ENCODE measurements at places on chromosomes 16 and 17.

GRCh38 chr17:82952019-82952418 is 112.2 kb upstream of the ZNF750 start:
- DNase-seq = no peak

DNA sequence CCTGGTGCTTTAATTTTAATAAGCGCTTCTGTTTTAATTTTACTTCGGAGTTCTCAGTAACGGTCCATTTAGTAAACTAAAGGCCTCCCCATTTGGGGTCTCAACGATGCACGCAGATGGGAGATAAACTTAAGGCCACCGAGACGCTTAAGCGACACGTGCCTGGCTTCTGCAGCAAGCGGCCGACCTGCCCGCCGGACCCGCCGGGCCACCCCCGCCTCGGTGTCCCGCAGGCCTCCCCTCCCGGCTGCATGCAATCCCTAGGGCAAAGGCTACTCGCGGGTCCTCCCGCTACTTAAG is 592 bp downstream of the GCSH start:
- DNase-seq = no peak

DNA sequence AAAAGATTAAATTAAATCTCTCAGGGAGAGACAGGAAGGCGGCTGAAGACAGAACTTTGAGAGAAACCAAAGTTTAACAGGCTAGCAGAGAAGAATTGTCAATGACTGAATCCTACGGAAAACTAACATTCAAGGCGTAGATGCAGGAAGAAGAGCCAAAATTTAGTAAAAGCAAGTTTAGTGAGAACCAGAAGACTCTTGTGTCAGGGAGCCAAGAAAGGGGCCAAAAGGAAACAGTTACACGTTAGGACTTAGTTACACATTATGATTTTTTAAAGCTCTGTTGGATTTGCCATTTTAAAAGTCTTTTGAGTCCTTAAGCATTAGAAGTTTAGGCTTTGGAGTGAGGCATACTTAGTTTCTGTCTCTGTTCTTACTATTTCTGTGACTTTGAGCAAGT is 164.6 kb downstream of the CHD9 start:
- peak; percentile 23 for DNase-seq

- DNase-seq = no peak
These were observed 2.7 kb downstream of the NOD2 start for GRCh38 chr16:50696126-50696525.

GRCh38 chr16:83968306-83968851 is 335 bp downstream of the NECAB2 start:
- DNase-seq = no peak

DNA sequence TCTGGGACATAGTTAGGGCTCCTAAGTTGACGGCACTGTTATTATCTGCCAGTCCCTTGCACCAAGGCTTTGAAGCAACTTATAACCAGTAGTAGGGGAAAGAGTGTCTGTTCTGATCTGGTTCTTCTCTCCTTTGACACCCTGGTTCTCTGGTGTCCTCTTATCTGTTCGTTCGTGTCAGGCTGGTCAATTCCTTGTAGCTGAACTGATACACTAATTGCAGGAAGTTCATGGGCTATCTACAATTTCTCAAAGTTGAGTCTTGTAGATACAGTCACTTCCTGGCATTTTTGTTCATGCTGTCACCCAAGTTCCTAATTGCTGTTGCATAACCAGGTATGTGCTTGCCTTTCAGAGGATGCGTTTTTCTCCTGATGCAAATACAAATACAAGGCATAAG is 17.3 kb upstream of the MYO1D start:
- no peak for DNase-seq

DNA sequence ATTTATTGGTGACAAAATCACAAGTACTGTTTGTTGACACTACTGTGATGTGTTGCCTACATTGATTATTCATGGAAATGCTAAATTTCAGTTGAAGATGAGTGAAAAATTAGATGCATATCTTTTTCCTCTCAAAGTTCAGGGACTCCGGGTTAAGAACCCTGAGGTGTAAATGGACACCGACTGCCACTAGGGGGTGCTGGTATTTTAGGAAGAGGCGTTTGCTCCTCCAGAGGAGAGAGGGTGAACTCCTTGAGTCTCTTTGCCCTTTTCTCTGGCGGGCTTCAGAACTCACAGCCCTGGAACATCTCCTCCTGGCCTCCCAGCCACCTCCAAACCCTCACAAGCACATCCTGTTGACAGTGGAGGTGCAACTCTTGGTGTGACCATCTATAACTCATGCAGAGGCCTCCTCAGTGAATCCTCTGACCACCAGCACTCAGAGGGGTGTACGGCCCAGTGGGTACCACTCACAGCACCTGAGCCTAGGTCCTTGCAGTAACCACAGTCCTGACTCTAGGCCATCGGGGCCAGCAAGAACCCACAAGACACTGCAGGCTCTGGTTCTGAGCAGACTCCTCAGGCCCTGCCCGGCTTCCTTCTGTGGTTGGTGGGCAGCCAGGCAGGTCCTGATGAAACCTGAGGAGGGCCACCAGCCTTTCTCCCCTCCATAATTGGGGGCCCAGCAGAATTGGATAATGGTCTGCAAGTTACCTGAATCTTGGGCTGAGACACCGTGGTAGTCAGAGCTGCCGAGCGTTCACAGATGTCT is 26.2 kb upstream of the PIK3R5 start:
- DNase-seq = no peak

- no peak for DNase-seq
These were observed 2.9 kb downstream of the ARHGEF15 start for GRCh38 chr17:8312726-8313600.

GRCh38 chr17:29504711-29505110 is 62.1 kb downstream of the ABHD15 start:
- no peak for DNase-seq

- no peak for DNase-seq
These were observed 79.6 kb upstream of the ATP2A3 start for GRCh38 chr17:4043862-4044261.

DNA sequence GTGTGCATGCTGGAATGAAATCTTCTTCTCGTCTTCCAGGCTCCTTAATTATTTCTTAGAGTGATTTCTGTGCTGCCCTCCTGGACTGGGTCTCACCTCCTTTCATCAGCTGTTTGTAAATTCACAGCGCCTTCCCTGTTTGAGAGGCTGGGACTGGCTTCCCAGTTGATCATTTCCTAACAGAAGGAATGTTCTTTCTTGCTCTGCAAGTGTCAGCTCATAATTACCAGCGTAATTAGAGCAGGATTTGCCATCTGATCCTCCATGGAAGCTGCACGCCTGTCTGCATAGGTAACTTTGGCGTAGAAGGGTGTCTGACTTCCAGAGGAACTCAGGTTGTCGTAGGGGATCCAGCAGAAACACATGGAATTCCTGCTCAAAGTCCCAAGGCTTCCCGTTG is 375.0 kb upstream of the EEF2KMT start:
- DNase-seq = no peak

DNA sequence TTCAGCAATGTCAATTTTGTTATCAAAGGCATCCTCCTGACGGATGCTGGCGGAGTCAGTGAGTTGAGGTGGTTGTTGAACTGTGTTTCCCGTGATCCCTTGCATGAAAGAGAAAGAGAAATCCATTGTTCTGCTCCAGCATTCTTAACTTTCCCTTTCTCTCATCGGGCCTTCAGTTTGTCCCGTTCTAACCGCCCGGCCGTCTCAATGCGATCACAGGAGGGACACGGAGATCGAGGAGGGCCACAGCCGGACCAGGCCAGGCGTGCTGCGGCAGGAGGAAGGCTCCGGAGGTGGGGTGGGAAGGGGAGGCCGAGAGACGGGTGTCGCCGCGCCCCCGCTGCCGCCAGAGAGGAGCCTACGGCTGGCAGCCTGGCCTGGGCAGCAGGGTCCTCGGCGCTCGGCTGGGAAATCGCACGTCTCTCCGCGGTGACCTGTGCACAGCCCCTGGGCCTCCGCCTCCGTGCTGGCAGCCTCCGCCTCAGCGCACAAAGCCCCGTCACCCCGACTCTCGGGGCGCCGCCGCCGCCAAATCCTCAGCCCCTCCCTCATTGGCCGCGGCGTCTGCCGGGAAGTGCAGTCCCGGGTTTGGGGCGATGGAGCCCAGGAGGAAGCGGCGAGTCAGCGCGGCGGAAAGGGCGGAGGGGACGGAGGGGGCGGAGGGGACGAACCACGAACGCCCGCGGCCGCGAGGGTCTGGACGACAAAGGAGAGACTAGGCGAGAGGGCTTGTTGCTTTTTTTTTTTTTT is 38.1 kb downstream of the SOST start:
- no peak for DNase-seq

GRCh38 chr16:87800497-87800896 is 34.7 kb upstream of the KLHDC4 start:
- no peak for DNase-seq

DNA sequence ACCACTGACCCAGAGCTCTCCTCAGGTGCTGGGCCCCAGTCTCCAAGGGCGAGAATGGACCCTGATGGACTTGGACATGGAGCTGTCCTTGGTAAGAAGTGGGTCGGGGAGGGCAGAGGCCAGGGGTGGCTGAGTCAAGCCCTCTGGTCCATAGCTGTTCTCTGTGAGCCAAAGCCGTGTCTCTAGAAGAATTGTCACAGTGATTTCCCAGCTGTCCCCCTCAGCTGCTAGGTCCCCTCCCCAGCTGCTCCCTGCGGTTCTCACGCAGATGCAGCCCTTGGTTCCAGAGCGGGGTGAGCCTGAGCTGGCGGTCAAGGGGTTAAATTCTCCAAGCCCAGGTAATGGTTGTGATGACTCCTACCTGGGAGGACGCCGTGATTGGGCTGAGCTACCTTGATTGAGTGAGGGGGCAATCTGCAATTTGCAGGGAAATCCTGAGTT is 1.3 kb upstream of the NOL3 start:
- no peak for DNase-seq

DNA sequence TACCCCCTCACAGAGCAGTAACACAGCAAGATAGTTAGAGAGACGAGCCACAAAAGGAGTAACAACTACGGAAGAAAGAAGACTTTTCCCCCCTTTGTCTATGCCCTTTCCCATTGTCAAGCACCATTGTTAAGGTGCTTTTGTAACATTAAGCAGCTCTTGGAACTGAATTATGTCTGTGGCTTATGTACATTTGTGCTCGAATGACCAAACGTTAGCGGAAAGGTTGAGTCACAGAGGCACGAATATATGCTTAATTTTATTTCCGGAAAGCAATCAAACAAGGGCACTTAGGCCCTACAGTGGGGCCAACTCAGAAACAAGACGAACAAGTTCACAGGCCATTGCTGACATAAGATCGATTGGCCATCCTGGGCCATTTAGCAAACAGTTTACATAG is 109.5 kb downstream of the ANKFN1 start:
- no peak for DNase-seq

GRCh38 chr17:62757500-62757951 is 50.6 kb downstream of the MARCHF10 start:
- DNase-seq = no peak

GRCh38 chr17:69402052-69402451 is 12.4 kb upstream of the MAP2K6 start:
- DNase-seq = no peak

DNA sequence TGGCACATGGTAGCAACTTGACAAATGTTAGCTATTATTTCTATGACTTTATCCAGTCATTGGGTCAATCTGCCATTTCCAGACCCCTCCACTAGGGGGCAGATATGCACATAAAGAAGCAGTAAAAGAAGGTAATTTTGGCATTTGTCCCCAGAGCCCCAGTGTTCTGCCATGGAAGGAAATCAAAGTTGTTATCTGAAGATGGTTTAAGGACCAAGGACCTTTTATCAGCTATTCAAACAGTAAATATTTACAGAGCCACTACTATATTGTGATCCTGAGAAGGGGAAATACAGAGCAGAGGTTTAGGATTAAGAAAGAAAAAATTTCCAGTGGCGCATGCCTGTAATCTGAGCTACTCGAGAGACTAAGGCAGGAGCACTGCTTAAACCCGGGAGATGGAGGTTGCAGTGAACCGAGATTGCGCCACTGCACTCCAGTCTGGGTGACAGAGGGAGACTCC is 20.0 kb downstream of the TRAF4 start:
- peak; percentile 57 for DNase-seq

GRCh38 chr16:21277927-21278706 is at the start of gene CRYM:
CRYM (minus strand) TSS chr16:21278290; CDS start chr16:21278251, 39 bp downstream.
- no peak for DNase-seq

- no peak for DNase-seq
These were observed 109.4 kb downstream of the AMFR start for GRCh38 chr16:56315955-56316354.

- no peak for DNase-seq
These were observed 471.3 kb upstream of the GOT2 start for GRCh38 chr16:59205403-59205802.

DNA sequence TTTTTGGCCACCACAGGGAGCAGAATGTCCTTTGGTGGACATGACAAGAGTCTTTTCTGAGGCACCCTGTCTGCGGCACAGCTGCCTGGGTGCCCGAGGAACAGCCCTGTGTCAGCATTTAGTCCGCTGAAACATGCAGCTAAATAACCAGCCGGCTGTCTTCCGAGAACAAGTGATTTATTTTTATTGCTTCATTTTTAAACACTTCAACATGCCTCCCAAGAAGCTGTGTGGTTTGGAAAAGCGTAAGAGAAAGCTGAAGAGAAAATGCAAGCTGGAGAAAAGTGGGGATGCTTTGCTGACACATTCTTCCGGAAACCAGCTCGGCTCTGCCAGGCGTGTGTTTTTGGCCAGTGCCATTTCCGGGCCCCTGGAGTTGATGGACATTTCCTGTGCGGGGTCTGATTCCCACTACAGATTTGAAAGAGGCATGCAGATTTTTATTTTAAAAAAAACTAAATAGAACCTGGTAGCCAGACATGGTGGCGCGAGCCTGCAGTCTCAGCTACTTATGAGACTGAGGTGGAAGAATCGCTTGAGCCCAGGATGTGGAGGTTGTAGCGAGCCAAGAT is 94.7 kb downstream of the SEC14L1 start:
- peak; percentile 37 for DNase-seq

GRCh38 chr17:54536306-54536705 is 364.3 kb upstream of the TOM1L1 start:
- no peak for DNase-seq

DNA sequence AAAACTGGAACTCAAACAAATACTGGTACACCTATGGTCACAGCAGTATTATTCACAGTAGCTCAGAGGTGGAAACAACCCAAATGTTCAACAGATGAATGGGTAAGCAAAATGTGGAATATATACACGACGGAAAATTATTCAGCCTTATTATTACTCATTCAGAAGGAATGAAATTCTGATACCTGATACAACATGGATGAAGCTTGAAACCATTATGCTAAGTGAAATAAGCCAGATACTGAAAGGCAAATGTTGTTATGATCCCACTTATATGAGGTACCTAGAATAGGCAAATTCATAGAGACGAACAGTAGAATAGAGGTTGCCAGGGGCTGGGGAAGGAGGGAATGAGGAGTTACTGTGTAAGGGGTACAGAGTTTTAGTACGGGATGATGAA is 27.1 kb upstream of the MYLK3 start:
- no peak for DNase-seq

GRCh38 chr17:76115138-76115754 is 11.7 kb upstream of the EXOC7 start:
- no peak for DNase-seq
